Activated T-cell treated with anti-CD3 and anti-CD28 coated beads, Interleukin-2, amount 50 U/mL, for 72 hours (primary cell): ENCODE measurements at places on chromosomes 6 and 20. TPM values are rescaled to one million over a fixed set of nuclear protein-coding genes. Genes with fewer than 3 reads are reported as not detected.
A peak's percentile ranks its signal among the peaks of the same experiment; 100 is the strongest.

COX4I2 gene
- total RNA-seq = not detected

GRCh38 chr6:89385156-89385667 lies 26.9 kb downstream of the RRAGD start:
- DNase-seq = no peak

DNA sequence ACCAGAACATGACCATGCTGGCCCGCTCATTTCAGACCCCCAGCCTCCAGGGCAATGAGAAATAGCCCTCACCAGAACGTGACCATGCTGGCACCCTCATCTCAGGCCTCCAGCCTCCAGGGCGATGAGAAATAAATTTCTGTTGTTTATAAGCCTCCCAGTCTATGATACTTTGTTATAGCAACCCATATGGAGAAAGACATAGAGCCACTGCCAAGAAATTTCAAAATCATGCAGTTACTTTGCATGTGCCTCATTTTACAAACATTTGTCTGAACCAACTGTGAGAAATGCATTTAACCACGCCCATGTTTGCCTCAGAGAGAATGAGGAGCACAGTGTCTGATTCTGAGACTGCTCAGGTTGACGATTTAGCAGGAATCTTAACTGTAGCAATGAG lies 15.5 kb downstream of the CYP39A1 start:
- DNase-seq = no peak

- DNase-seq = no peak
Observed at GRCh38 chr20:62163986-62164762, 18.7 kb upstream of the MTG2 start.

GRCh38 chr20:33784225-33784624 lies 26.9 kb upstream of the CHMP4B start:
- no peak for DNase-seq

KIF25 gene
- not detected for total RNA-seq

TENT5A gene
- 1.7 TPM for total RNA-seq

DNA sequence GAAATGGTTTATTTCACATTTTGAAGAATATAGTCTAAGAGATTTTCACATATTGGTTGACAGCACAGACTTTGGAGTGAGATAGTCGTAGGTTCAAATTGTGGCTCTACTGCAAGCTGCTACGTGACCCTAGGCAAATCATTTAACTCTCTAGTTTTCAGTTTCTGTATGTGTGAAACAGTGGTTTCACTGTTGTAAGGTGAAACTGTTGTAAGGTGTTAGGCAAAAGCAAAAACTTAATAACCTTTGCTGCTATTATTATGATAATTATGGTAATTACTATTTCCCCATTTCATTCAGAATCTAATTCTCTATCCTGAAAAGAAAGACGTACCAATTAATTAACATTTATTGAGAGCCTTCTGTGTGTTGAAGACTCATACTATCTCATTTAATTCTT lies 144.2 kb downstream of the REV3L start:
- peak; percentile 6 for DNase-seq

- no peak for DNase-seq
Observed at GRCh38 chr6:27312950-27313271, 838 bp upstream of the POM121L2 start.

SEL1L2 gene
- total RNA-seq = not detected

- DNase-seq = no peak
Observed at GRCh38 chr20:49245921-49246740, 26.9 kb downstream of the DDX27 start.

HSPA1A gene
- total RNA-seq = 16.5 TPM
